ENCODE measurements at places on chromosomes 4 and X.
A peak's percentile ranks its signal among the peaks of the same experiment; 100 is the strongest.

GRCh38 chrX:20522420-20522819 is 255.7 kb upstream of the RPS6KA3 start:
- no peak for DNase-seq

DNA sequence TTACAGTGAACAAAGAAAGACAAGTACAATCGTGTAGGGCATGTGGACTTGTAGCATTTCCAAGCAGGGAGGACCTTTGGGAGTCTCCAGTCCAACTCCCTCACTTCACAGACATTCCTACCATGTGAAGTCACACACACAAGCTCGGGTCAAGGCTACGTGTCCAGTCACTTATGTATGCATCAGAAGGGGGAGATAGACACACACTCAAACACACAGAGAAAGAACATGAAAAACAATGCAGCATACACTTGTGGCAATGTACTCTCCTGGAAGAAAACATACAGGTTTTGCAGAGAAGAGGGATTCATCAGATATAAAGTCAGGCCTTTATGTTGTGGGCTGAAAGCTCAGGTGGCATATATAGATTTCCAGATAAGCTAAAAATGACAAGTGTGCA is 136.1 kb upstream of the MID1 start:
- DNase-seq: peak; percentile 74

DNA sequence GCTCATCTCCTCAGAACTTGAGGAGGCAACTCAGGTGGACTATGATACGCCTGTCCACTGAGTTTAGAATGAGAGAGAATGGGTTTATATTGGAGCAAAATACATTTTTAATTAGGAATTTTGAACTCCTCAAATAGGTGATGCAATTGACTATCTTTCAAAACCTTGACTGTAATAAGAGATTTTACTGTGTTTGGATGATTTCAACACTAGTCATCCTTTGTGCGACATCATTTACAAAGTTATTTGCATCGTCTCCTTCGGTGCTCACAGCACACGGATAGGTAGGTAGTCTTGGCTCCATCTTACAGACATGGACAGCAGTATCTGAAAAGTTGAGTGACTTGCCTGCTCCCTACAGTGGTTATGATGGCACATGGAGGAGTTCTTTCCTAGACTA is 67.0 kb downstream of the AASDH start:
- no peak for DNase-seq

DNA sequence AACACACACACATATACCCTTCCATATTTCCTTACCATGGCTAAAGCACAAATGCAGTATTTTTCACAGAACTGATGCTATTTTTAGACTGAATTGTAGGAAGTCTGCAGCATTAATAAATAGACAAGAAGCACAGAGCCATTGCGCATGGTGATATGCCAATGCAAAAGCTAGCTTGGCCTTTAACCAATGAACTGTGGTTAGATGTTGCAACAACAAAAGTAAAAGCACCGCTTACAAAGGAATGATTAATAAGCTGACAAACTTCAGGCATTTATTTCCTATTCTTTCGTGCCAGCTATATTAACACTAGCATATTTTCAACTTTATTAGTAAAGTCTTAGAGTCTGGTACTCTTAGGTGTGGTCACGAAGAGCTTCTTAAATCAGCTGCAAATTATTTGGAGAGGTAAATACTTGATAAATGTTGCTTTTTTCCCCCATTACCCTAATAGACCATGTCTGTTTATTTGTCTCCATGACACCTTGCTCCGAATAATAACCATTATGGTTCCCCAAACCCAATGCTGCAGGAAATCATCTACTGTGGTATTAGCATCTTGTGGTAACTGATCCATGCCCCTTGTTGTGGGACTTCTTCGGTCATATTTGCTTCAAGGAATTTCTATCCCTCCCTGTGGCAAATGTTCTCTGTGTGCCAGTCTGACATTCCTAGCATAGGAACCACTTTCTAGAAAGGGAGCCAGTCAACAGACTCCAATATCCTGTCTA is 306.1 kb upstream of the TAPT1 start:
- no peak for DNase-seq

GRCh38 chr4:143016171-143016570 is 168.5 kb upstream of the USP38 start:
- DNase-seq: no peak

DNA sequence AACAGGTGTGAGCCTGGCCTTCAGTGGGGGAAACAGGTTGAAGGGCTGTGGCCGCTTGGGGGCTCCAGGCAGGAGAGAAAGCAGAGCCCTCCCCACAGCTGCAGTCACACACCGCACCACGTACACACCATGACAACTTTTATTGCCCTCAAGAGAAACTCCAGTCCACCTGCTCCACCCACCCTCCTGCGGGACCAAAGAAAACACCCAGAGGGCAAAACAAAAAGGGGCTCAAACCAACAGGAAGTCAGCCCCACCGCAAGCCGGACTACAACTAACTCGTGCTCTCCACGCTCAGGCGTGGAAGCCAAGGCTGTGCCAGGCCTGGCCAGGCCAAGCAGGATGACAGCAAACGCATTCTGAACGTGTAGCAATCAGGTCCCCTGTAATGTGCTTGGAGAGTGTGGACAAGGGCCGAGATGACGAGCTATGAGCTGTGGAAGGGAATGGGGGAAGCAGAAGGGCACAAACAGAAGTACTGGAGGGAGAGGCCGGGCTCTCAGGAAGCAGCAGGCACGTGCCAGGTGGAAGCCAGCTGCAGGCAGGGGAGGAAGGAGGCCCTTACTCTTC is 12.7 kb downstream of the SLC6A8 start:
- no peak for DNase-seq

DNA sequence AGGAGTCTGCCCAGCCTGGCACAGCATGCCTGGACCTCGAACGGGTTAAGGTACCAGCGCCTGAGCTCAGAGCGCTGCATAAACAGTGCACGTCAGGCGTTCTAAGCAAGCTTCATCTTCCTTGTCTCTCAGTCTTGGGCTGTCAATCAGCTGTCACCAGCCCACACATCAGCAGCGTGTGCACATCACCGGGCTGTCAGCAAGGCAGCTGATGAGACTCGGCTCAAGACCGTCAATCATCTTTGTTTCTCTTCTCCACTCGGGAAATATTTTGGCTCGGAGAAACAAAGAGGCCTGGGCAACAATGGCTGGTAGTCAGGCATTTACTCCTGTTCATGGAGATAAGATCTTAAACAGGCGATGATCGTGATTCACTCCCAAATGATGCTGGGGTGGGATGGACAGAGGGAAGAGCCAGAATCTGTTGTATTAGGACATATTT is 141.3 kb downstream of the LDB2 start:
- DNase-seq: peak; percentile 9
